T-cell (primary cell): ENCODE measurements at places on chromosomes 16 and 17. TPM values are rescaled to one million over a fixed set of nuclear protein-coding genes. Genes with fewer than 3 reads are reported as not detected.

The SULT1A2 gene
- total RNA-seq: 0.30 TPM

The MIS12 gene
- total RNA-seq: 18.0 TPM

The PRPSAP2 gene
- total RNA-seq: 39.6 TPM

The TPPP3 gene
- not detected for total RNA-seq

The CNGB1 gene
- not detected for total RNA-seq

The METTL9 gene
- 75.5 TPM for total RNA-seq

The HSD17B2 gene
- not detected for total RNA-seq

The FZD2 gene
- not detected for total RNA-seq

The BIRC5 gene
- total RNA-seq: 0.75 TPM

The DBF4B gene
- total RNA-seq: 7.1 TPM

The CPNE7 gene
- 8.7 TPM for total RNA-seq

The HAS3 gene
- 3.4 TPM for total RNA-seq

The USP36 gene
- 143 TPM for total RNA-seq

The C16orf95 gene
- total RNA-seq: 2.2 TPM

The OR4D1 gene
- 1.9 TPM for total RNA-seq

The AGRP gene
- total RNA-seq: not detected

The OTOP2 gene
- total RNA-seq: not detected

The ABCC11 gene
- not detected for total RNA-seq

The C16orf96 gene
- total RNA-seq: 0.66 TPM

The KRT20 gene
- total RNA-seq: not detected

The RND2 gene
- 0.08 TPM for total RNA-seq

The PIPOX gene
- 2.5 TPM for total RNA-seq

The CACNG4 gene
- total RNA-seq: 0.13 TPM

The EFNB3 gene
- not detected for total RNA-seq

The KCNJ18 gene
- not detected for total RNA-seq

The RHBDF2 gene
- total RNA-seq: 74.0 TPM

The GNGT2 gene
- total RNA-seq: 4.5 TPM

The EVPLL gene
- total RNA-seq: not detected
